ENCODE measurements at places on chromosomes 5 and 9. TPM values are rescaled to one million over a fixed set of nuclear protein-coding genes. Genes with fewer than 3 reads are reported as not detected.

The SPOCK1 gene
- polyA plus RNA-seq, result 44.9 TPM

The GPR151 gene
- polyA plus RNA-seq, result not detected

The ACTBL2 gene
- polyA plus RNA-seq, result 0.03 TPM

The ZBTB6 gene
- polyA plus RNA-seq, result 8.5 TPM

The SIL1 gene
- polyA plus RNA-seq, result 66.4 TPM

The NRG2 gene
- 0.36 TPM for polyA plus RNA-seq

The NR5A1 gene
- polyA plus RNA-seq, result not detected

The LAMC3 gene
- polyA plus RNA-seq, result 1.4 TPM

The CCIN gene
- polyA plus RNA-seq, result 0.40 TPM

The BTNL9 gene
- polyA plus RNA-seq, result not detected

The OTP gene
- not detected for polyA plus RNA-seq

The BARHL1 gene
- not detected for polyA plus RNA-seq

The IL3 gene
- not detected for polyA plus RNA-seq

The IRX1 gene
- not detected for polyA plus RNA-seq

The NHP2 gene
- polyA plus RNA-seq, result 133 TPM

The KIAA1958 gene
- polyA plus RNA-seq, result 0.75 TPM

The TLX3 gene
- polyA plus RNA-seq, result not detected

The TSSK1B gene
- not detected for polyA plus RNA-seq

The SPACA9 gene
- polyA plus RNA-seq, result 4.4 TPM

The SNAPC4 gene
- polyA plus RNA-seq, result 1.8 TPM

The TUSC1 gene
- polyA plus RNA-seq, result 4.9 TPM

The CARD9 gene
- 0.69 TPM for polyA plus RNA-seq

The CTXN3 gene
- polyA plus RNA-seq, result not detected

The EIF4E1B gene
- not detected for polyA plus RNA-seq

The KIF24 gene
- polyA plus RNA-seq, result 2.4 TPM

The CTSL gene
- polyA plus RNA-seq, result 487 TPM

The ECM2 gene
- 2.3 TPM for polyA plus RNA-seq

The GABRP gene
- polyA plus RNA-seq, result not detected

The PCDHGC4 gene
- polyA plus RNA-seq, result 0.48 TPM

The TMOD1 gene
- 3.6 TPM for polyA plus RNA-seq

The PCDHA11 gene
- 0.15 TPM for polyA plus RNA-seq

The CAPSL gene
- polyA plus RNA-seq, result 0.96 TPM

The TEK gene
- polyA plus RNA-seq, result 0.54 TPM

The VCAN gene
- 51.9 TPM for polyA plus RNA-seq

The CCL27 gene
- polyA plus RNA-seq, result 0.09 TPM

The CXCL14 gene
- polyA plus RNA-seq, result not detected
